ENCODE measurements at places on chromosomes 2 and 18. TPM values are rescaled to one million over a fixed set of nuclear protein-coding genes. Genes with fewer than 3 reads are reported as not detected.

The CDH7 gene
- not detected for total RNA-seq

The ZAP70 gene
- 297 TPM for total RNA-seq

The CSRNP3 gene
- not detected for total RNA-seq

The HPCAL1 gene
- total RNA-seq: 55.8 TPM

The CNTNAP5 gene
- total RNA-seq: not detected

- DNase-seq: peak; percentile 31
These were observed 706 bp upstream of the BCL11A start for GRCh38 chr2:60554074-60554645.

- no peak for DNase-seq
These were observed 72.7 kb downstream of the LAMA3 start for GRCh38 chr18:23761941-23762340.

GRCh38 chr2:61763605-61764034 is 90.2 kb downstream of the FAM161A start:
- no peak for DNase-seq

DNA sequence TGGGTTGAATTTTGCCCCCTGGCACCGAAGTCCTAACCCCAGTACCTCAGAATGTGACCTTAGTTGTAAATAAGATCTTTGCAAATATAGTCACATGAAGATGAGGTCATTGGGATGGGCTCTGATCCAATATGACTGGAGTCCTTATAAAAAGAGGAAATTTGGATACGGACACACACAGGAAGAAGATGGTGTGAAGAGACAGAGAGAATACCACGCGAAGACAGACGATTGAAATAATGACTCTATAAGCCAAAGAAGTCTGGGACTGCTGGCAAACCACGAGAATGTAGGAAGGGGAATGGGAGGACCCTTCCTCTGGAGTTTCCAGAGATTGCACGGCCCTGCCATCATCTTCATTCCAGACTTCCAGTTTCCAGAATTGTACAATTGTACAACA is 98.6 kb downstream of the CPO start:
- no peak for DNase-seq

GRCh38 chr18:26656944-26657536 is 108.7 kb upstream of the KCTD1 start:
- peak; percentile 23 for DNase-seq

The HOXD9 gene
- total RNA-seq: not detected
